Progenitor cell of endocrine pancreas (in vitro differentiated cells): ENCODE measurements at places on chromosomes 4 and X.

- no peak for DNase-seq
These were observed 227.0 kb downstream of the DKK2 start for GRCh38 chr4:106809076-106809475.

DNA sequence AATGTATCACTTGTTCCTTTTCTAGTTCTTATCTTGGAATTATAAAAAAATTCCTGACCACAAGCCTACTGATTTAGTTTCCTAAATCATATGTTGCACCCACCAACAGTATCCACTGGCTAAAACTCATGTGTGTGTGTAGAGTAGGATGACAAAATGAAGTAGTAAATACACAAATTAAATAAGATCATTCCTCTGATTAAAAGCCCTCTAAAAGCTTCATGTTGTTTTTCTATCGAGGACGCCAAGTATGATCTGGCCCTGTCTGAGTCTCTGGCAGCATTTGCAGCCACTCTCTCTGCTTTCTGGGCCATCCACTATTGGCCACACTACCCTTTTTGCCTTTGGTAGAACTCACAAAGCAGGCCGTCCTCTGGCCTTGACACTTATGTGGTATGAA is 183.4 kb downstream of the PACRGL start:
- no peak for DNase-seq

- no peak for DNase-seq
These were observed 38.2 kb downstream of the KIAA0232 start for GRCh38 chr4:6820695-6821094.

- DNase-seq = no peak
These were observed 192.1 kb downstream of the IDS start for GRCh38 chrX:149312988-149313387.

- peak; percentile 42 for DNase-seq
These were observed at the start of gene ARMCX6 for GRCh38 chrX:101617211-101618191. Gene ARMCX6, minus strand, starts transcription at chrX:101618000. Its CDS starts 1,380 bp downstream, at chrX:101616620.

DNA sequence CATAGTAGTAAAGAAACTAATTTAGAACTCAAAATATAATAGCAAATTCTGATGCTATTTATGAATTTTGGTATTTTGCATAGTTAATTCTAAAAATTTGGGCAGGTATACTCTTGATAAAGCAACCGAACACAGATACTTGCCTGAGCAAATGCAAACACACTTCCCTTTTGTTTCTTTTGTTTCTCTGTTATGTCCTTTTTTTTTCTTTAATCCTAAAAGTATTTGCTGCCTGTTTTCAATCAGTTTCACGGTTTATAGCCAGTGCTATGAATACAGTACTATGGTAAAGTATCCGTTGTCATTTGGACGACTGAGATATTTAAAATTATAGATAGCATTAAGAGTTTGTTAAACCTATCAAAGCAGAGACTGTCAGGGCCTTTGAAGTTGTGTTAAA is 84.3 kb upstream of the HPRT1 start:
- DNase-seq = no peak

GRCh38 chrX:11836284-11836683 is 78.2 kb downstream of the MSL3 start:
- DNase-seq = no peak

DNA sequence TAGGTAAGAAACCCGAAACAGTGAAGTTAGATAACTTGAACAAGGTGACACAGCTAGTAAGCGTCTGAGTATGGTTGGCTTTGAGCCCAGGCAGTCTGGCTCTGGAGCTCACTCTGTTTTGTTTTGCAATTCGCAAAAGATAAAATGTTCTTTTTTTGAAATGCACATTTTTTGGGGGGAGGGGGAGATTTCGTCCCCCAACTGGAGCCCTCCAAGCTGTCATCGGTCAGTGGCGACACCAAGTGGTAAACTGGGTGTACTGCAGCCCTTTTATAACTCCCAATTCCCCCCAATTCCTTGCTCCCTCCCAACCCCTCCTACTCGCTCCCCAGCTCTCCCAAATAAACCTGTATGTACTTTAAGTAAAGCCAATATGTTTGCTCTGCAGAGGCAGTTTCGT is 2.8 kb upstream of the CLCN5 start:
- DNase-seq = peak; percentile 16

- no peak for DNase-seq
These were observed 28.5 kb downstream of the PTTG2 start for GRCh38 chr4:37988670-37989069.

DNA sequence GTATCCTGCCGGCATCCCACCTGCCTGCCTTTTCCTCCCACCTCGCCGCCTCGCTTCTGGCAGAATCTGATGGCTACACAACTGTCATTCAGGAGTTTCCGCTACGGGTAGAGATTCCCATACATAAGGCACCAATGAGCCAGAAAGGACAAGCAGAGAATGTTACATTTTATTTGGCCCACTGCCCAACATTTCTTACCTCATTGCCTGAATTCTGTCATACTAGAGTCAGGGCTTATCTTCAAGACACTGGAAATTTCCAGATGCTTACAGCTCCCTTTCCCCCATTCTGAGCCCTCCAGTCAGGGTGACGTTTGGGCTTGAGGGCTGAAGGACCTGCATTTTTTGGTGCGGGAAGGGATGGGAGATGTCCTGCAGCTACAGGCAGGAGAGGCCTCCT is 113.0 kb downstream of the NHS start:
- no peak for DNase-seq

- DNase-seq = no peak
These were observed 196.4 kb downstream of the DTHD1 start for GRCh38 chr4:36477861-36478260.

DNA sequence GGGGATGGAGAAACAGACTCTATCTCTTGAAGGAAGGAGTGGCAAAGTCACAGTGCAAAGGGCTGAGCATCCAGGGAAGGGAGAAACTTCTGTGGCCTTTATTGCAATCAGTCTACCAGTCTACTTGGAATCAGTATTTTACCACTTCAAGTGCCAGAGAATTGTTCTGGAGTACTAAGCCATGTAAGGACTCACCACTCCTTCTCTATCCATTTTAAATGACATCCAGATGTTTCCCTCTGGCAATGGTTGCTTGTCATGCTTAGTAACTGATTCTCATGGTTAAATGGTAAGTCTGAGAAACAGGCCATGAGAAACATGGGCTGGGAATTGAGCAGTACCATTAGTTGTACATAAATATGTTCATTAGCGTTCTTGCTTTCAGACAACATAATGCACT is 21.1 kb upstream of the SMIM10 start:
- DNase-seq = no peak

DNA sequence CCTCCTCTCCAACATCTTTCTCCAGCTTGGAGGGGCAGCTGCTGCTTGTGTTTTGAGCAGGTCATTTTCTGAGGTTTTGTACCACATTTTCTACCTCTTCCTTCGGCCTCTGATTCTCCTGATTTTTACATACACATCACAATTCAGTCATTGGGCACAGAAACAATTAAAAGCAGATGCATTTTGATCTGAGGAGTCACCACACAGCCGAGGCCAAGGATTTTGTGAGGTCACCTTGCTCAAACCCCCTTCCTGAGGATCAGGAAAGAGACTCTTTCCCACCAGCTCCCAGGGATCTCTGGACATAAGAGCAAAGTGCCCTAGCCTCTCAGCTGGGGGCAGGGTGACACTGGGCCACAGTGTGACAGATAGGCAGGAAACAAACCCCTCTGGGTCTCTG is 5.4 kb upstream of the FATE1 start:
- DNase-seq = no peak

- no peak for DNase-seq
These were observed 32.5 kb upstream of the TLR2 start for GRCh38 chr4:153651587-153651986.

- no peak for DNase-seq
These were observed 118.3 kb downstream of the TMA16 start for GRCh38 chr4:163612762-163613161.

GRCh38 chr4:10139518-10139917 is 22.9 kb upstream of the WDR1 start:
- DNase-seq = no peak

GRCh38 chrX:130084631-130085237 is 25.6 kb downstream of the ELF4 start:
- no peak for DNase-seq

DNA sequence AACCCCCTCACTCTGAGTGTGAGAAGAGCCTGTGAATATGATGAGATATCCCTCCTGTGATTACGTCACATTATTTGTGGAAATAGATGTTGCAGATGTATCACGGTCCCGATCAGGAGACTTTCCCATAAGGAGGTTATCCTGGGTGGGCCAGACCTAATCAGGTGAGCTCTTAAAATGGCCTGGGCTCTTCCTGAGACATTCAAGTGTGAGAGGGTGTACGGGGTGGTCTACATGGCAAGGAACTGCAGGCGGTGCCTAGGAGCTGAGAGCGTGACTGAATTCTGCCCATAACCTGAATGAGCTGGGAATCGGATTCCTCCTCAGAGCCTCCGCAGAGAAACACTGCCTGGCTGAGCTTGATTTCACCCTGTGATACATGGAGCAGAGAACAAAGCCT is 12.9 kb upstream of the CENPVL1 start:
- no peak for DNase-seq

- no peak for DNase-seq
These were observed 400.9 kb upstream of the FGF13 start for GRCh38 chrX:139112432-139112831.

DNA sequence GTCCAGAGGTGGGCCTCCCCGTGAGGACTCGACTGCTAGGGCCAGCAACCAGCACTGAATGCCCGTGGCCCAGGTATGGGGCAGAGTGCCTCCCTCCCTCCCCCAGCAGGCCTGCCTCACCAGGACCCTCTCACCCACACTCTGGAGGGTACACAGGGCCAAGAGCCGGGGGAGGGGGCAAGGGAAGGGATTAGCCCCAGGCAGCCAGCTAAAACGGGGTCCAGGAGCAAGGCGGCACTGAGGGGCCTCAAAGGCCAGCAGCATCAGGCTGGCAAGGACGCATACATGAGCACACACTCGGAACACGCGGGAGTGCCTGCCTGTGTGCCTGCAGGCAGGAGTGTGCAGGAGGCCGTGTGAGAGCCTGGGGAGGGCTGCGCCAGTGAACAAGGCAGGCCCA is 18.3 kb upstream of the DUSP9 start:
- DNase-seq = no peak

- no peak for DNase-seq
These were observed 51.4 kb downstream of the MED28 start for GRCh38 chr4:17665852-17666251.

- DNase-seq = no peak
These were observed 1237.9 kb downstream of the TECRL start for GRCh38 chr4:63171341-63171740.

GRCh38 chr4:85573270-85573669 is 98.3 kb downstream of the ARHGAP24 start:
- DNase-seq = no peak

DNA sequence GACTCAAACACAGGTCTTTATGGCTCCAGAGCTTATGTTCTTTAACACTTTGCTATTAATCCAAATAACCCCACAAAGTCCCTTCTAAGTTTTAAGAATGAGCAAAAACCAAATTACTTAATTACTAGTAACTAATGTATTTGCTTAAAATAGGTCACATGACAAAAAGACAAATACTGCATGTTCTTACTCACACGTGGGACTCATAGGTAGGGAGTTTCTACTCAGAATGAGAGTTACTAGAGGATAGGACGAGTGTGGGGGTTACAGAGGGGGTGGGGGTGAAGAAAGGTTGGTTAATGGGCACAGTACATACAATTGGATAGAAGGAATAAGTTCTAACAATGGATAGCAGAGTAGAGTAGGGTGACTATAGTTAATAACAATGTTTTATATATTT is 5.8 kb downstream of the RPS6KA3 start:
- no peak for DNase-seq

DNA sequence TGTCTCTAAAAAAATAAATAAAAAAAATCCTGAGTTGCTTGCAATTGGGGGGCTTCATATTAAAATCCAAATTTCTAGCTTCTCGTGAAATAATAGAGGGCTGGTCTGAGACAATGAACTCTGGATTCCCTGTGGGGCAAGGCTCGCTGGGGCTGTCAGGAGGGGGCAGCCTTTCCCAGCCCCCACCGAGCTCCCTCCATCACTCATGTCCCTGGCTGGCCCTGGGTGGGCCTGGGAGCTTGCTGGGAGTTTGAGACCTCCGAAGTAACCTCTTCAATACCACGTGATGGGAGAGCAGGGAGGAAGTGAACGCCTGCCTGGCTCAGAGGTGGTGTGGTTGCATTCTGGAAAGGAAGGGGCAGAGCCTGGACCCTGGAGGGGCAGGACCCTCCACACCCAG is 54.0 kb upstream of the AFAP1 start:
- DNase-seq = no peak

GRCh38 chr4:29756966-29757365 is 963.2 kb upstream of the PCDH7 start:
- no peak for DNase-seq

GRCh38 chr4:7172946-7173345 is 19.4 kb upstream of the SORCS2 start:
- DNase-seq = no peak

DNA sequence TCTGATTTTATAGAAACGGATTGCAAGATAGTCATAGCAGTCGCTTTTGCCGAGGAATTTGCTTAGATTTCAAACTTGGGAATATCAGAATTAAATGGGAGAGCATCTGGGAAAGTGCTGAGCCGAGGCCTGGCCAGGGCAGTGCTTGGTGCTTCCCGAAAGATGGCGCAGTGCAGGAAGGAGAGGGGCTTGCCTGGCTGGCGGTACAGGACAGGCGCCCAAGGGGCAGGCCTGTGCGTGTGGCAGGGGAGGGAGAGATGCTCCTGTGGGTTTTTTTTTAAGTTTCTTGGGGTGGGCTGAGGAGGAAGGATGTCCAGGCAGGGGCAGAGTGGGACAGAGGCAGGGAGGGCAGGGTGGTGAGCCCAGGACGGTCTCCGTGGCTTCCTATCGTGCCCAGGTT is 241.1 kb downstream of the AFAP1 start:
- no peak for DNase-seq

- no peak for DNase-seq
These were observed 91.2 kb downstream of the RAP1GDS1 start for GRCh38 chr4:98352396-98352795.
